ENCODE measurements at places on chromosomes 3 and 15.

DNA sequence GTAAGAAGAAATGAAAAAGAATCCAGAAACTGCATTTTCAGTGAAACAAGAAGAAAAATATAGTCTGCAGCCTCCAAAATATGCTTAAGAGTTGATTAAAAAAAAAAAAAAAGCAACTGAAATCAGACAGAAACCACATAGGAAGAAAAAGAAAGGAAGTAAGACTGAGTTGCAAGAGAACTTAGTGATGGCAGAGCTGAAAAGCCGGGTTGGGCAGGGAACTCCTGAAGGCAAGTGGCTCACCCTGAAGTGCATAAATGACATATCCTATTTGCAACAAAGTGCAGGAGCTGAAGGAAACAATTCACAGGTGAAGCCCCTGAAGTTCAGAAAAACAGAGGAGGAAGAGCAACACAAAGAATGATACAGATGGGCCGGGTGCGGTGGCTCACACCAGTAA, 108.8 kb upstream of the SLC25A36 start:
- no peak for DNase-seq

- DNase-seq = no peak
Measured at GRCh38 chr3:10774825-10775224, 41.2 kb upstream of the SLC6A11 start.

DNA sequence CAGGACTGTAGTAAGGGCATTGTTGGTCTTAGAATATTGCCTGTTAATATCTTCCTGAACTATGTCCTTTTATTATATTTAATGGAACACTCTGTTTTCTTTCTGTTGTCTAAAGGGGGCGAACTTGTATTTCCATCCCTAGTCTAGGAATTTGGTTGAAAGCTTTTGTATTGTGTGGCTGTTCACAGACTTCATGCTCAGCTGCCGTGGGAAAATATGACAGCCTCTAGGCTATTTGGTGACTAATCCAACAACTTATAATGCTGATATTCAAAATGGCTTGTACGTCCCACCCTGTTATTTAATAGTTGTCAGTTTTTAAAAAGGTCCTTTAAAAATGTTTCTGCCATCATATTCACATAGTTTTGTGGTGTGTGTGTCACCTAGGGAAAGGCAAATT, 202.6 kb downstream of the KLHL25 start:
- DNase-seq = no peak

- DNase-seq = no peak
Measured at GRCh38 chr15:81863162-81863561, 182.7 kb downstream of the MEX3B start.

- DNase-seq = no peak
Measured at GRCh38 chr3:161796780-161797179, 300.2 kb downstream of the OTOL1 start.

DNA sequence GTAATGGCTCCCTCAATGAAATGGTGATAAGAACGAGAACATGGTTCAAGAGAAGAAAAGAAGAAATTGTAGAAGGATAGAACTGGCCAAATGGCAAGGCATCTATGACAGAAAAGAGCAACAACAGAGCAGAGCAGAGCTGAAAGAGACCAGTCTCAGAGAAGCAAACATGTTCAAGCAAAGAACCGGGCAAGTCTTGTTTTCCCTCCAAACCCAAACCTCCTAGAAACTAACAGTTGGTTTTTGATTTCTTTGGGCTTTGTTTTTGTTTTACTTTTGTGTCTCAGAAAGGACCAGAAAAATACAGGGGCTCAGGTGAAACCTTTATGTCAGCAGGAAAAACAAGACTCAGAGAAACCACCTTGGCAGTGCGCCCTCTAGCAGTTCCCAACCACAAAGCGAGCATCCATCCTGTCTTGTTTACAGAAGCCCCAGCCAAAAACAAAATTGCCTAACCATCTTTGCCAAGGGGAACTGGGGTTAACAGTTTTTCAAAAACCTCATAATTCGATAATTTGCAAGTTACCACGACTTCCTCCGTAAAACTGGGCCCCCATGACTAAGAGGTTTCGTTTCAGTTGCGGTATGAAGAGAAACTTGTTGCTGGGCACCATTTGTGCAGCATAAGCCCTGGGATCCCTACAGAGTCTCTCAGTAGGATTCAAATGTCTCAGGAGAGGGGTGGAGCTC, 159.2 kb upstream of the SLC24A5 start:
- DNase-seq = no peak

DNA sequence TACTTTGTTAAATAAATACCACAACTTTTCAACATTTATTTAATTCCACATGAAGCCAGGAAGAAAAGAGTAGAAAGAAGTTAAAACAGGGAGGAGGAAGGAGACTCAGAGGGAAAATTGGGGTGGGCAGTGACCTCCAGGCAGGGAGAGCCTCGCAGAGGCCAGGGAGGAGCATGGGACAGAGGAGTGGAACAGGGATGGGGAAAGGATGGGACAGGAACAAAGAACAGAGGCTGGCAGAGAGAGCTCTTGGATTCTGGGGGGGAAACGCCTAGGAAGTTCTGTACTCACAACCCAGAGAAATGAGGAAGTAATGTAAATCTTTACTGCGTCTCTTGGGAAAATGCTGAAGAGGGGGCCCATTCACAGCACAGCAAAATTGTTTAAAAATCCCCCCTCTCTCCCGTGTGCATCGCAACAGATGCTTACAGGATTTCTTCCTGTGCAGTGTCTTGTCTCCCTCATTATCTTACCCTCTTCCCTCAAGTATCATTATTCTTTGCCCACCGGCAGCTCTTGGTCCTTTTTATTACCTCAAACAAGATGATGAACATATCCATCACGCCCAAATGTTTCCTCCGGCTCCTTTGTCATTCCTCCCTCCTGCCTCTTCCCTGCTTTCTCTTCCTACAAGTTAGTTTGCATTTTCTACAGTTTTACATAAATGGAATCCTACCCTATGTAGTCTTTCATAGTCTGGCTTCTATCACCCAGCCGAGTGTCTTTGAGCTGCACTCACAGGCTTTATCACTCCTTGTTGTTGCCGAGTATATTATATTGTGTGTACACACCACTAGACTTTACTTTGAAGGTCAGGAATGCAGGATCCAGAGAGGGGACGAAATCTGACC, 65.5 kb downstream of the ARHGAP31 start:
- DNase-seq = no peak

DNA sequence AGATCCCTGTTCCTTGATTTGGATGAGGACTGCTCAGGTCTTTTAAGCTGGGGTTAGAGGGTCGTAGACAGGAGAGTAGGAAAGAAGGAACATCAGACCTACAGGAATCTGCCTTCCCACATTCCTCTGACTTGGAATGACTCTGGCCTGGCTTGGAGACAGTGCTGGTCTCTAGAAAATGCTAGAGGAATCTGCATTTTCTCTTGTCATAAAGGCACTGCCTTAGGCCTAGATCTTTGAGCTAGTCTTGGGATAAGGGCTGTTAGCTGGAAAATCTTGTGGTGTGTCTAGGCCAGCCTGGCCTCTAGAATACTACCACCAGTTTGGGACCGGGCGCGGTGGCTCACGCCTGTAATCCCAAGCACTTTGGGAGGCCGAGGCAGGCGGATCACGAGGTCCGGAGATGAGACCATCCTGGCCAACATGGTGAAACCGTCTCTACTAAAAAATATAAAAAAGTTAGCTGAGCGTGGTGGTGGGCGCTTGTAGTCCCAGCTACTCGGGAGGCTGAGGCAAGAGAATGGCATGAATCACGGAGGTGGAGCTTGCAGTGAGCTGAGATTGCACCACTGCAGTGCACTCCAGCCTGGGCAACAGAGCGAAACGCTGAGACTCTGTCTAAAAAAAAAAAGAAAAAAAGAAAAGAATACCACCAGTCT, 17.3 kb upstream of the BSN start:
- DNase-seq = no peak

GRCh38 chr3:98788651-98789050, 25.5 kb downstream of the ST3GAL6 start:
- DNase-seq = no peak

GRCh38 chr3:119702530-119703527, at the start of gene CFAP91:
Gene CFAP91 (plus strand): TSS chr3:119703022. CDS start chr3:119703099, 77 bp downstream.
- peak; percentile 90 for DNase-seq

DNA sequence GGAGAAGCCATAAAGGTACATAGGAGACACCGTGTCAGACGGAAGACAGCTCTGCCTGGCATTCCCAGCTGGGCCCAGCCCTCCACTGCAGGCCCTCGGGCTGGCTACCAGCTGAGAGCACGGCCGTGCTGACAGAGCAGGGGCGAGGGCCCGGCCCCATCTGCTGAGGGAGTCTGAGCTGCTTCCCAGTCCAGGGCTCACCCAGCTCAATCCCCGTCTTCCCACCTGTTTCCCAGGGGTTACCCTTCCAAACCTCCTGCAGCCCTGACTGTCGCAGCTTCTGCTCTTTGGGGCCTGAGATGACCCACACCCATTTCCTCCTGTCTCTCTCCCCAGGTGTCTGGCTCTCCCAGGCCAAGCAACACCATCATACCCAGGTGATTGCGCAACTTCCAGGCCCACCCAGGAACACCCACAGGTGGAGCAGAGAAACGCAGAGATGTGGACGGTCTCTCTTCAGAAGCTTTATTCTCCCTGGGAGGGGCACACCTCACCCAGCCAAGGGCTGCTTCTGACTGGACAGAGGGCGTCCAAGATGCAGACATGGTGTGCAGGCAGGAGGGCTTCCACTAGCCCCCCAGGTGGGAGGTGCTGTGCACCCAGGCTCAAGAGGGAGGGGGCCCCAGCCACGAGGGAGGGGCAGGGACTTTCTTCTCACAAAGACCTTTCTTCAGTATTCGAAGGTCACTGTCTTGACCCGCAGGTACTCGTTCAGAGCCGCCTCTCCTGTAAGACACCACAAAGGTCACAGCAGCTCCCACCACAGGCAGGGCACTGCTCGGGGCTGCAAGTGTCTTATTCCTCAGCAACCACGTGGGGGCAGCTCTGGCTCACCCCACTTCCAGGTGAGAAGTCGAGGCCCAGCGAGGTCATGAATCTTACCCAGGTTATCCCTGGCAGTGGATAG, 19.4 kb upstream of the SLC41A3 start:
- DNase-seq = no peak

GRCh38 chr3:113222451-113223086, 11.2 kb downstream of the BOC start:
- DNase-seq = no peak

DNA sequence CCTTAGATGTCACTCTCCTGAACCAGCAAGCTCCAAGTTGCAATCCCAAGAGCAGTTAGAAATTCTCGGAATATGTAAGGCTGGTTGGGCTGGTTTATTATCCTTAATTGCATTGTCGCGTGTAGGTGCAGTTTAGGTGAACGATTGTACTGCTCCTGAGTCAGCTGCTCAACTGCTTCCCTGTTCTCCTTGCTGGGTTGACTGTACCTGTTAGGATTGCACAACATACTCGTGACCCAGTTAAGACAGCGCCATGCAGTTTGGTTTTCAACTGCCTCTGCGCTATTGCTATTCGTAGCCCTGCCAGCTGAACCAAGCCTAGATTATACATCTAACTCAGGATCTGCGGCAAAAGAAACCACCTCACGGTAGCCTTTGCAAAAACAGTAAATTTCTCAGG, 41.0 kb downstream of the BCL2L10 start:
- DNase-seq = no peak

DNA sequence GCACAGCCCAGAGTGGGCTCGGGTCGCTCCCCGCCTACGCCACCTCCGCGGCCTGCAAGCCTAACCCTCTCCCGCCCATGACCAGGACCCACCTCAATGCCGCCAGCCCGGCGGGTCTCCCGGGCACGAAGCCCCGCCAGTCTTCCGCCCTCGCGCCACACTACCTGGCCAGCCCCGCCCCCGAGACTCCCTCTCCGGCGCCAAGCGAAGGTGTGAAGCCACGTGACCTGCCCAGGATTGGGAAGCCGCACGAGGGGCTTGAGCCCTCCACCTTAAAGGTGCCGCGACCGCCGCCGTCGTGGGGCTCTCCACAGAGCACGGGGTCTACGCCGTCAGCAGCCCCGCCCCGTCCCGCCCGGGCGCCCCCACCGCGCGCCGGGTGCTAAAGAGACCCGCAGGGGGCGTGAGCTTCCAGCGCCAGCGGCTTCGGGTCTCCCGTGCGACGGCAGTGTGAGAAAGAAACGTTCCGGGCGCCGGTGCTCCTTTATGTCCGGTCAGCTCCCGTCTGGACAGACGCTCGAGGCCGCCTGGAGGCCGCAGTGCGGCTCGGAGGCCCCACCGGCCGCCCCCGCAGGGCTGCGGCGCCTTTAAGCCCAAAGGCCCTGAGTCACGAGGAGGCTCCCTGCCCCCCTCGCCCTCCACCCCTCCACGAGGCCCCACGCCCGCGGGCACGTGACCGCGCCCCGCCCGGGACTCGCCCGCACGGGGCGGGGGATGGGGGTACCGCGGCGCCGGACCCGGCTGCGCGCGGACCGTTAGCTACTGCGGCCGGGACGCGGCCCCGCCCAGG, at the start of gene CPEB1:
CPEB1 (minus strand) TSS at position 319 of the 790 bp plus-strand sequence. CDS start 18,904 bp downstream, outside the sequence.
- no peak for DNase-seq

DNA sequence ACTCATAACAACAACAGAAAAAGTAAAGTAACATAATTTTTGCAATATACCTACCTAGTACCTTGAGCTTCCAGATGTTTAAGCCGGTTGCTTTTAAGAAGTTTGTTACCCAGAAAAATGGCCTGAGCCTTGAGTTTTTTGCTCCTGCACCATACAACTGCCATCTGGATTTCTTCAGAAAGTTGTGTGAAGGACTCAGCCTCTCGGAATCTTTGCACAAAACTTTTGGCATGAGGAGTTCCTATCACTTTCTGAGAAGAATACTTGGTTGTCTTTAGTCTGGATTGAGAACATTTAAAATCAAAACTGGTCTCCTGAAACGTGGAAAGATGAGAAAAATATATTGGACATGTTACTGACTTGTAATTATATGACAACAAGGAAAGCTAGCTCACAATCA, 17.3 kb downstream of the GTPBP8 start:
- no peak for DNase-seq

GRCh38 chr3:154794814-154795445, 285.2 kb upstream of the MME start:
- no peak for DNase-seq

GRCh38 chr15:63232405-63232804, 43.0 kb downstream of the RAB8B start:
- DNase-seq = no peak

GRCh38 chr3:106963442-106963841, 413.8 kb upstream of the CCDC54 start:
- DNase-seq = no peak

DNA sequence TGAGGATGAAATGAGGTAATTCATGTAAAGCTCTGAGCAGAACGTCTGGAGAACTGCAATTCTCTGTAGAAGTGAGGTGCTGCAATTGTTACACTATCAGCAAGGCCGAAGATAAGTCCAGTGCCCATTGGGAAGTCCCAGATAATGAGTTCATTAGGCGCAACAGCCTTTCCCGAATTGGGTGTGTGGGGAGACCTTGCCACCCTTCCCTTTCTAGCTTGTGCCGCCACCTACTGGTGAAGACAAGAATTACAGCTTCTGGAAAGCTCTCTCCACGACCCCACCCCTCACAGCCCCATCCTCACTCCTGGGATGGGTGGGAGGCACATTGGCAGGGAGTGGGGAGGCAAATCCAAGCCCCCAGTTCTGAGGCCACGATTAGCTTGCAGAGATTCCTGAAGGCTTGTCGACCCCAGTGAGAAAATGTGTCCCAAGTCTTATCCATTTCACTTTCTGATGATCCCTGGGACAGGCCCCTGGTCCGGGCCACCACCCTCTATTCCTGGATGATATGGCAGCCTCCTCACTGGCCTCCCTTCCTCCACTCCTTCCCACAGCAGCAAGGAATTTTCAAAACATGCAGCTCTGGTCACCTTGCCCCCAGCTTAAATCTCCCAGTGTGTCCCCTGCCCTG, 36.4 kb downstream of the FAM3D start:
- DNase-seq = peak; percentile 20

Data from NCI-H187 (cell line).